ENCODE measurements at places on chromosomes 5 and 9.

DNA sequence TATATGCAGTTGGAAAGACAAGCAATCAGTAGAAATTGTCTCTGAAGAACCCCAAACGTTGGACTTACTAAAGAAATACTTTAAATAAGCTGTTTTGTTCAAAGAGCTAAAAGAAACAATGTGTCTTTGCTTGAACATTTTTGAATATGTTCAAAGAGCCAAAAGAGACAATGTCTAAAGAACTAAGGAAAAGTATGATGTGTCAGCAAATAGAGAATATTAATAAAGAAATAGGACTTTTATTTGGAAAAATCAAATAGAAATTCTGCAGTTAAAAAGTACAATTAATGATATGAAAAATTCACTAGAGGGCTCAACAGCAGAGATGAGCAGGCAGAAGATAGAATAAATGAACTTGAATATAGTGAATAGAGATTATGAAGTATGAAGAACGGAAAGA lies 19.2 kb downstream of the TAS2R1 start:
- DNase-seq: no peak

GRCh38 chr5:154047324-154047723 lies 8.6 kb downstream of the MFAP3 start:
- no peak for DNase-seq

DNA sequence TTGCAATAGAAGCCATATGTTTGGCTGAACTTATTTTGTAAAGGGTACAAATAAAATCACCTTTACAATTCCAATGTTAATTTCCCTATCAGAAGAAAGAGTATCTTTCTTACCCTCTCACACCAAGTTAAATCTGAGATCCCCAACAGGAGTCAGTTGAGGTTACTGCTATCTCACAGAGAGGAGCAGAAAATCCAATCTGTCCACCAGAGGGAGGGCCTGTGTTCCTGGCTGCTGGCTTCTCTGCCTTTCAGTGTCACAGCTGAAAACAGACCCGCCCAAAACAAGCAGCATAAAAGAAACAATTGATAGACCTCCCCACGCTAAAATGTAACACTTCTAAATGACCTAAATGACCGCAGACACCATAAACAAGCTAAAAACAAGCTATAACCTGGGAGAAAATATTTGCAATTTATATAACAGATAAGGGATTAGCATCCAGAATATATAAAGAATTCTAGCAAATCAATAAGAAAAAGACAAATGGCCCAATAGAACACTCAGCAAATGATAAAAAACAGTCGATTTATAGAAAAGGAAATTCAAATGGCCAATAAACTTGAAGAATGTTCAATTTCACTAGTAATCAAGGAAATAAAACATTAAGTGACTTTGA lies 24.5 kb upstream of the MVB12B start:
- DNase-seq: peak; percentile 74

DNA sequence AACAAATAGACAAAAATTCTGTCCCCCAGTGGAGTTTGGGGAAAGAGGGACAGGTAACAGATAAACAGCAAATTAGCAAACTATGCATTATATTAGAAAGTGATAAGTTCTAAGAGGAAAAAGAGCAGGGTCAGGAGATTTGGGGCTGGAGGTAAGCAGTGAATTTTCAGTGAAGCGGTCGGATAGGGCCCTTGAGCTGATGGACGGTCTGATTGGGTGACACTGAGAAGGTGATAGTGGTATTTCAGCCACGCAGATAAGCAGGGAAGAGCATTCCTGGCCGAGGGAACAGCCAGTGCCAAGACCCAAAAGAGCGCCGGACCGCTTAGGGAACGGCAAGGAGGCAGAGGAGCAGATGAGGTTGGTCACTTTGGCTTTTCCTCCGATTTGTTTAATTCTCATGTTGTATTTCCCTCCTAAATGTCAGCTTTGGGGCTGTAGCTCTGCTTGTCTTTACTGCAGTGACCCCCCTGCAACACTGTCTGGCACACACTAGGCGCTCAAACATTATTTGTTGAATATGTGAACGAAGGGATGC lies 1.1 kb upstream of the PTPN3 start:
- DNase-seq: no peak

GRCh38 chr9:34628656-34629490 lies at the start of gene ARID3C:
ARID3C (minus strand) TSS chr9:34629066; CDS start chr9:34628014, 1,052 bp downstream.
- DNase-seq: peak; percentile 28

All from PC-3 (cell line).